HS-27A (cell line): ENCODE measurements at places on chromosomes 4 and X.
A peak's percentile ranks its signal among the peaks of the same experiment; 100 is the strongest.

- DNase-seq: peak; percentile 87
Measured at GRCh38 chr4:156615066-156615531, 356.5 kb downstream of the PDGFC start.

DNA sequence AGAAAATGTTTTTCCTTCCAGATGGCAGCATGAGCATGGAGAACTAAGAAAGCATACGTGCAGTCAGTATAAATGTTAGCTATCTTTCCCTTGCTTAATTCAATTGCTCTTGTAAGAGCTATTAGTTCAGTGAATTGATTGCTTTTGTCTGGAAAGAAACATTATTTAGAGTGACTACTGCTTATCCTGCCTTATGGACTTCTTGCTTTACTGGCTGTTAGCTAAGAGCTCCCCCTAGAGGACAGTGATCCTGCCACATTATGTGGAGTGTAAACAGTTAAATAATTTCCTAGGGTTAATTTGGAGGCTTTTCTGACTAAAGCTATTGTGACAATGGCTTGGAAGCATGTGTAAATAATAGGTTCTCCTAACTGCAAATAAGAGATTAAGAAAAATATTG, 1402.4 kb downstream of the FAM133A start:
- no peak for DNase-seq

- DNase-seq: no peak
Measured at GRCh38 chr4:153507310-153508073, 41.3 kb downstream of the TMEM131L start.

- DNase-seq: no peak
Measured at GRCh38 chr4:74969507-74970474, 36.9 kb downstream of the PARM1 start.

DNA sequence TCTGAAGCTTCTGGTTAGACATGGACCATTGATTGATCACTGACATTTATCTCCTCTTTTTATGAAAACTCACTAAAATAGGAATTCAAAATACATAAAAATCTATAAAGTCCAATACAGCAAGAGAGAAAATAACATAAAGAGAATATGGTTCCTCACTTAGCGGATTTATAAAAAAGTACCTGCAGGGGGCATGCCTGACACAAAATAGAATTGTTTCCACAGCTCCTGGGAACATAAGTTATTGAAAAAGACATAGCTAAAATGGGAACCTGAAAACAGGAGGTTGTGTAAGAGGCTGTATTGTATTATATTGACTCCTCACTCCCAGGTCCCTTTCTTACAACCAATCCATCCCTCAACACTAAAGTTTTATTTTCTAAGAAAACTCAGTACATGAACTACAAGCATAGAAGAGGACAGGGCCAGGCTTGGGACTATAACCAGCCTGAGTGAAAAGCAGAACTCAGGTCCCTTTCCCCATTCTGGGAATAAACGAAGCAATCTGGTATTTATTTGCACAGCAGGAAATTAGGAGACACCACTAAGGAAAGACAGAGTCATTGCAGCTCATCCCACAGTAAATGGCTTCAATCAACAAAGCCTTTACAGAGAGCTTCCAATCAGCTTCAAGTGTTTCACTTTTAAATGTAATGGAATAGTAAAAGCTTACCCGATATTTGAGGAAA, 121.1 kb upstream of the NDST4 start:
- no peak for DNase-seq

- DNase-seq: no peak
Measured at GRCh38 chr4:20337261-20337664, 85.6 kb downstream of the SLIT2 start.

- no peak for DNase-seq
Measured at GRCh38 chrX:51035746-51036145, 125.2 kb downstream of the BMP15 start.

DNA sequence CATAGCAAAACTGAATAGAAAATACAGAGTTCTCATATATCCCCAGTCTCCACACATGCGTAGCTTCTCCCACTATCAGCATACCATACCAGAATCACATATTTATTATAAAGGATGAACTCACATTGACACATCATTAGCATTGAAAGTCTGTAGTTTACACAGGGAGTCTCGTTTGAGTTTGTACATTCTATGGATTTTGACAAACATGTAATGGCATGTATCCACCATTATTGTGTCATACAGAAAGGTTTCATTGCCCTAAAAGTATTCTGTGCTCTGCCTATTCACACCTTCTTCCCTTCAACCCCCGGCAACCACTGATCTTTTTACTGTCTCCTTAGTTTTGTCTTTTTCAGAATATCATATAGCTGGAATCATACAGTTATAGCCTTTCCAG, 562.4 kb downstream of the KCTD8 start:
- no peak for DNase-seq

DNA sequence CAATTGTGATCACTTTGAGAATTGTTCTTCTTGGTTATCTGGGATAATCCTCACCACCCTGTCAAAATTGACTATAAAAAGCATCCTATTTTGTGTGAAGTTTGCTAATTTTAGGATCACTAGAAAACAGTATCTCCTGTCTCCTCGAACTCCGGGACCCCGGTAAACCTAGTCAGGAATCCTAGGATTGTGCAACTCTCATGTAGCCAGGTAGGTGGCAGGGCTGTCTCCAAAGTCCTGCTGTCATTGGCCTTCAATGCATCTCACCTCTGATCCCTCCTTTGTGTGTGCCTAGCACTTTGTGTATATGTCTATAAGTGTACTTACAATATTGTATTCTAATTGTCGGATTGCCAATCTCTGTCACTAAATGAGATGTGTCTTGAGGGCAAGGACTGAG, 1564.8 kb downstream of the RPA4 start:
- DNase-seq: no peak

- DNase-seq: no peak
Measured at GRCh38 chrX:78979789-78980464, 34.7 kb downstream of the P2RY10 start.

DNA sequence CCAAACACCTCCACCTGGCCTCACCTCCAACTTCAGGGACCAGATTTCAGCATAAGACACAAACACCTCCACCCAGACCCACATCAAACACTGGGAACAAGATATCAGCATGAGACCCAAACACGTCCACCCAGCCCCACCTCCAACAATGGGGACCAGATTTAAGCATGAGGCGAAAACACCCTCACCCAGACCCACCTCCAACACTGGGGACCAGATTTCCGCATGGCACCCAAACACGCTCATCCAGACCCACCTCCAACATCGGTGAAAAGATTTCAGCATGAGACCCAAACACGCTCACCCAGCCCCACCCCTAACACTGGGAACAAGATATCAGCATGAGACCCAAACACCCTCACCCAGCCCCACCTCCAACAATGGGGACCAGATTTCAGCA, 210.0 kb downstream of the ASMT start:
- DNase-seq: no peak

- DNase-seq: no peak
Measured at GRCh38 chr4:8921465-8921864, 49.8 kb upstream of the HMX1 start.

DNA sequence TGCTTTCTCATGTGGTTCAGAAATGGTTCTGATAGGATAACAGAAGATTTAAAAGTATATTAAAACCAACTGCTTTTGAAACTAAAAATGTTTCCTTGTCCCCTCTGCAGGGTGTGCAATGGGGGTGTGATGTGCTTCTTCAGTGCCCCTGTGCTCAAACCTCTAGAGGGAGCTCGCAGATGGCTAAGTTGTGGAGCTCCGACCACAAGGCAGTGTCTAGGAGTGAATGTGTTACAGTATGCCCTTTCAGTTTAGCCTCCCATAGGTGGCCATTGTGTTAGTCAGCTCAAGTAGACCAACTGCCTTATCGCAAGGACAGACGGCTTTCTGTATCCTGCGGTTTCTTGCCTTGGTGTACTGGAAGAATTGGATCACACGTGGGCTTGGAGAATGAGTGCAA, 130.5 kb downstream of the TENT5D start:
- no peak for DNase-seq

- DNase-seq: no peak
Measured at GRCh38 chr4:141391293-141391692, 170.6 kb downstream of the ZNF330 start.

DNA sequence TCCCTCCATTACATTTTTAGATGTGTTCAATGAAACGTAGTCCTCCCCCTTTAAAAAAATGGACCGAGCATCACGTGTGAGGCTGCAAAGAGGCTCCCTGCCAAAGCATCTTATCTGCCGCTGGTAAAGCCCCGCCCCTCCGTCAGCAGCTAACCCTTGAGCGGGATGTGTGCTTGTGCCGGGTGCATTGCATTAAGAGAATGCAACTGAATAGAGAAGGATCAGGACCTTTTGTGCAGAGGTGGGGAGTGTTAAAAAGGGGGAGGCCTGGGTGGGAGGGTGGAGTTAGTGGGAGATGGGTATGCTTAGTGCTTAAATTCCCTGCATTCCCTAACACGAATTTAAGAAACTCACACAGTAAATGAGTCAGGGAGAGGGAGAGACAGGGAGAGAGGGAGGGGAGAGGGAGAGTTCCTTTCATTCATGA, 66.0 kb downstream of the TBL1X start:
- DNase-seq: peak; percentile 31

GRCh38 chrX:11648705-11649519, 16.8 kb downstream of the ARHGAP6 start:
- no peak for DNase-seq

- no peak for DNase-seq
Measured at GRCh38 chrX:119008110-119008744, 33.8 kb downstream of the LONRF3 start.

DNA sequence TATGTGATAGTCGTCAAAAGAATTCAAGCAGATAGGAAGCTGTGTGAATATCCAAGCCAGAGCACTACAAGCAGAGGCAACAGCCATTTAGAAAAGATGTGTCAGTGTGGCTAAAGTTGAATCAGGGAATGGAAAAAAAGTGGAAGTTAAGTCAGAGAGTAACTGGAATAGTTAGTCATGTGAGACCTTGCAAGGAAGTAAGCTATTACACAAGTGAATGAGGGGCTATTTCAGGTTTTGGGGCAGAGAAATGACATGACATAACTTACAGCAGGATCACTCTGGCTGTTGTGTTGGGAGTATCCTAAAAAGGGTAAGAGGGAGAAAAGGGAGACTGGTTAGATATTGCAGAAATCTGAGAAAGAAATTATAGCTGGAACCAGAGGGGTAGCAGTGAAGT, 236.6 kb upstream of the PCDH18 start:
- DNase-seq: no peak

DNA sequence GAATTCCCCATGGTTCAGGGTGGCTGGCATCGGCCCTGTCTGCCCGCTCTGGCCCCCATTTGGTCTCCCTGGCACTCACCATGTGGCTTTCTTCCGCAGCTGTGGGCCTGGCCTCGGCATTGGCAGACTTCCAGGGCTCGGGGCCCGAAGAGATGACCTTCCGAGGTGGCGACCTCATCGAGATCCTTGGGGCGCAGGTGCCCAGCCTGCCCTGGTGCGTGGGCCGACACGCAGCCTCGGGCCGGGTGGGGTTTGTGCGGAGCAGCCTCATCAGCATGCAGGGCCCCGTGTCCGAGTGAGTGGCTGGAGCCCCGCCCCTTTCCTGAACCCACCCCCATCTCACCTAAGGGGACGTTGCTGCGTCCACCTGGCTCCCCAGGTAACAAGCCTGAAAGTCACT, 20.1 kb downstream of the SH3TC1 start:
- no peak for DNase-seq

DNA sequence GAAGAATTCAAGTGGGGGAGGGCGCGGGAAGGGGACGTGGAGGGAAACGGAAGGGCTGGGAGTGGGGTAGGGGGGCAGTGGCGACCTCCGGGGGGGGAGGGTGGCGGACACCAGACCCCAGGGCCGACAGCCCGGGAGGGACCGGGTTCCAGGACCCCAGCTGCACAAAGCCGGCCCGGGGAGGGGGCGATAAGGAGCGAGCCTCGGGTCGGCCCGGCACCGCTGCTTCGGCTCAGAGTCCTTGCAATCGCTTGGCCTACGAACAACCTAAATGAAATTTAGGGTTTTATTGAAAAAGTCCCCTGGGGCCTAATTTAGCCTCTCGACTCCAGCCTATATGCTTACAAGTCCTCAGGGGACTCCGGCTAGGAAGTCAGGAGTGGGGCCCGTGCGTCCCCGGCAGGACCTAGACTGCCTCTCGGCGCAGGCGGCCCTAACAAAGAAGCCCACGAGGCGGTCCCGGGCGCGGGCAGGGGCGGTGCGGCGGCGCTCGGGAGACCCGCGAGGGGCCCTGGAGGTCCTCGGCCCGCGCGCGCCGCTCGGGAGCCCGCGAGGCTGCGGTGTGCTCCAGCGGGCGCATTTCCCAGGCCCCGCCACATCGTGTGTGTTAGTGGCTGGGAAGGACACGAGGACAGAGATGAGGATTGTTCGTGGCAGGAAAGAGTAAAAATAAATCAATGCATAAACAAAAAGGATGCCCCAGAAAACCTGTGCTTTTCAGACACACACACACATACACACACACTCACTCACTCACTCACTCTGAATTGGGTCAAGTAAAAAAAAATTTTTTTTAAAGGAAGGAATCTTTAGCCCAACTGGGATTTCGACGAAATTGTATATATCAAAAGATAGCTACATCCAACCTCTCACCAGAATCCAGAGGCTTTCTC, 70.0 kb downstream of the MGST2 start:
- no peak for DNase-seq

DNA sequence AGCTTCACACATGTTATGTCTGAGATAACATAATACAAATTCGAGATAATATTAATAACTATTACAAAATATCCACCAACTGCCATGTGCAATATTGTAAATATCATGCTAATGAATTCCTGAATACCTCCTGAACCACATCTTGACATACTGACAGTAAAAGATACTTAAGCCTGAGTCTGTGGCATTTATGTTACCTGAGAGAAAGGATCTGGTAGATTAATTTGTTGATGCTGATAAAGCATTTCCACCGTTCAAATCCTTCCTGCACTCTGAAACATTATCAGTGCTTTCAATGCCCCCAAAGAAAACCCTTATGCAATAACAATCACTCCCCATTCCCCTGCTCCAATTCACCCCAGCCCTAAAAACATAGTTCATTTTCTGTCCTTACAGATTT, 38.8 kb upstream of the ADGRA3 start:
- no peak for DNase-seq

DNA sequence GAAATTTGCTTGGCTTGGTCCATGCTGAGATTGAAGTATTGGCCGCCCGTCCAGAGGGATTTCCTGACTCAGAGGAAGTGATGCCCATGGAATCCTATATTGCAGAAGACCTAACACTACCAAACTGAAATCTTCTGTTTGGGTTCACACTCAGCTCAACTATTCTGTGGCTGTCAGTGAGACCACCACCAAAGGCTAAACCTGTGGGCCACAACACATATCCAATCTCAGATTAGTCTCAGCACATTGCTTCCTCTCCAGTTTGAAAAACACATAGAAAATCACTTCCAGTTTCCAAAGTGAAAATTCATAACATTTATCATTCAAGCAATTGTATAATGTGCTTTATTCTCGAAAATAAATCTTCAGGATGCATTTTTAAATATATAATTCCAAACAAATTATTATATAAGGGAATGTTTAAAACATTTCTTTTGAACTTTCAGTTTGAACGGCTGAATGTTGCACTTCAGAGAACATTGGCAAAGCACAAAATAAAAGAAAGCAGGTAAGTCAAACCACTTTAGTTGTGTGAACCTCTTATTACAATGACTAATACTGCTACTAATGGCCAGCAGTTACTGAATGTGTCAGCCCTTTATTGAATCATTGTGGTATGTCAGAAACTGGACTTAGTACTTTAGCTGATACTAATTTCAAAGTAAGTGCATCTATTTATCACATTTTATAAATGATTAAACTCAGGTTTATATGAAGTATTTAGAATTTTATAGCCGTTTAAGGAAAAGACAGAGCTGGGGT, 37.0 kb downstream of the GUCY1A1 start:
- no peak for DNase-seq

- no peak for DNase-seq
Measured at GRCh38 chrX:153600032-153600373, 1.1 kb upstream of the CCNQ start.

- no peak for DNase-seq
Measured at GRCh38 chr4:167428156-167428555, 193.9 kb upstream of the SPOCK3 start.
